ENCODE measurements at places on chromosomes 16 and 17.

DNA sequence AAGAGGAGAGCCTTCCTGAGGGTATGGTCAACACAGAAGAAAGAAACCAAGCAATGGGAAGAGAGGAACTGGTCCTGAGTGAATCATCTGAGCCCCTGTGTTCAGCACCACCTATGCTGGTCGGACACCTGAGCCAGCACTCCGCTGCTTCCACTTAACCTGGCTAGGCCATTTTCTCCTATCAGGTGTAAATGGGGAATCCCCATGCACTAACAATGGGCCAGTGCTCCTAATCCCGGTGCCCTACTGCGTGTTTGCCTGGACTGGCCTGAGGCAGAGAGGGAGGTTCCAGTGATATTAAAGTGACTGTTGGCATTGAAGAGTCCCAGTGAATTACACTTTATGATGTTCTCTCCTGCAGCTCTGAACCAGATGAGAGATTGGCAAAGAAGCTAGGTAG, 34.4 kb upstream of the XYLT2 start:
- no peak for DNase-seq

- DNase-seq: no peak
Observed at GRCh38 chr17:2457913-2458312, 53.8 kb downstream of the METTL16 start.

- DNase-seq: no peak
Observed at GRCh38 chr17:48021934-48022333, 15.7 kb downstream of the COPZ2 start.

DNA sequence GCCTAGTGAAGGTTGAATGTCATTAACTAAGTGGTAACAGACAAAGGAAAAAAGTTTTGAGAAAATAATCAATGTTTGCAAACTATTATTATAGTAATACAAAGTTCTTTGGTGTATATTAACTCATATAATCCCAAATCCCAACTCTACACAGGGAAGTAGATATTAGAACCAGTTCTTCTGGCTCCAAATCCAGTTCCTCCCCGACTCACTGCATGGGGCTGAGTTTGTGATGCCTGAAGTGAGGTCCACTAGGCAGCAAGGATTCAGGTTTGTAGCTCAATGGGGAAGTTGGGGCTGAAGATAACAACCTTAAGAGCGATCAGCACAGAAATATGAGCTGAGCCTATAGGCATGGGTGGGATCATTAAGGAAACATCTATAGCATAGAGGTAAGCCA, 5.6 kb upstream of the SYNRG start:
- DNase-seq: no peak

GRCh38 chr16:2517954-2518605, 2.1 kb upstream of the AMDHD2 start:
- DNase-seq: no peak

DNA sequence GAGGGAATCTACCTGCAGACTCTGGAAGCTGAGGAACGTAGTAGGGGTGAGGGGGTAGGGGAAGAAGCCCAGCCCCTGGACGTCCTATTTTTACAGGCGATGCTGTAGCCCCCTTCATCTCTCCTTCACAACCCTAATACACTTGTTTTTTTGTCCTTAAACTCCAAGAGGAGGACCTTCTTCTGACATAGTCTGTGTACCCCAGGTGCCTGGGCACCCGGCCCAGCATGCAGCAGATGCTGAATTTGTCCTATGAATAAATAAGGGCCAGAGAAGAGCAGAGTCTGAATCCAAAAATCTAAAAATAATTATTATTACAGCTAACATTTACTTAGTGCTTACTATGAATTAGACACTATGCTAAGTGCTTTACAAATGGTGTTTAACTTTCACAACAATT, 5.1 kb downstream of the KIF18B start:
- no peak for DNase-seq

GRCh38 chr17:28240688-28241340, 78.2 kb upstream of the TMEM97 start:
- no peak for DNase-seq

GRCh38 chr17:63454915-63455314, 8.8 kb upstream of the CYB561 start:
- DNase-seq: no peak

- DNase-seq: no peak
Observed at GRCh38 chr16:56848029-56848936, 16.7 kb upstream of the SLC12A3 start.

GRCh38 chr17:17831208-17832031, 5.4 kb downstream of the SREBF1 start:
- DNase-seq: no peak

GRCh38 chr16:35565626-35566025, 2106.2 kb downstream of the TP53TG3F start:
- no peak for DNase-seq

DNA sequence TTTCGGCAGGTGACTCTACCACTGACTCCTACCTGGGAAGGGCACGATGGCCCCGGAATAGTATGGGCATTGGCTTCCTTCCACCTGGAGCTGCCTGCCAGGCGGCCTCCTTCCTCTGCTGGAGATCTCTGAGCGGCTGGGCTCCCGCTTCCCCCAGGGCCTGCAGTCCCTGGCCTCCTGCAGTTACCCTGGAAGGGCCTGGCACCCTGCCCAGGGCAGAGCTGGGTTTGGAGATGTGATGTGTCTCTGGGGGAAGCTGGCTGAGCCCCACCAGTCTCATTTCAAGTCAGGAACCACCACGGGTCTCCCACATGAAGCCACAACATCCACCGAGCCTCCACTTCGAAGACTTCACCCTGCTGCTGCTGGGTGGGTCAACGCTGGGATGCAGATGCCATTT, 97.9 kb downstream of the IRF8 start:
- DNase-seq: no peak

DNA sequence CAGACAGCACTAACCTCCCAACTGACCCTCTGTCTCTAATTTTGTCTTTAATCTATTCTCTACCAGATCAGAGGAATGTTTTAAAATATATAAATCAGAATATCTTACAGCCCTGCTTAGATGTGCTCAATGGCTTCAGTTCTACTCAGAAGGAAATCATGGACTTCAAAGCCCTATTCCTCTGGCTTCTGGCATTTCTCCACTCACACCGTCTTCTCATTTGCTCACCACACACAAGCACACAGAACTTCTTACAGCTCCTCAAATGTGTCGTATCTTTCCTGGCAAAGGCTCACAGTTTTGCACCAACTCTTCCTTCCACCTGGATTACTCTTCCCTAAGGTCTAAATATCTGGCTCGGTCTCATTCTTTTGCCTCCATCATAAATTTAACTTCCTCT, 71.6 kb upstream of the NUDT7 start:
- no peak for DNase-seq

GRCh38 chr17:68011199-68011665, 15.0 kb upstream of the C17orf58 start:
- peak; percentile 69 for DNase-seq

- no peak for DNase-seq
Observed at GRCh38 chr17:6712058-6712853, 913 bp downstream of the SLC13A5 start.

DNA sequence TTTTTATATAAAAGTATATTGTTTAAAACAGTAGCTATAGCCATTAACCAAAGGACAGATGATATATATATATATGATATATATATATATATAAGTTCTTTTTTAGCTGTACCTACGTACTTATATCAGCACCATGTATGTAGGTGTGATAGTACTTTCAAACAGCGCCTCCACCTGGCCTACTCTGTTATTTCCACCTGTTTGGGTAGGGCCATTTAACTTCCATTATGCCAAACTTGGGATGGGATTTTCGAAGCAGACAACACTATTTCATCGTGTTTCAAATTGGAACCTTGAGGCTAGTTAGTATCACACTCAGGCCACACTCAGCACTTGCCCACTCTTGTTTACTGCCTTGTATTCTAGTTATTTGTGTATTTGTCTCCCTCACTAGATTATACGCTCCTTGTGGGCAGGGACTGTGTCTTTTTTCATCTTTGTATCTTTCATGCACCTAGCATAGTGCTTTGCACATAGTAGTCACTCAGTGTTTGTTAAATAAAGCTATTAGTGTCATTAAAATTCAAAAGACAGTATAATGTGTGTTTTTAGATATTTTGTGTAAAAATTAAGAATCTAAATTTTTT, 11.8 kb upstream of the CLTC start:
- peak; percentile 37 for DNase-seq

DNA sequence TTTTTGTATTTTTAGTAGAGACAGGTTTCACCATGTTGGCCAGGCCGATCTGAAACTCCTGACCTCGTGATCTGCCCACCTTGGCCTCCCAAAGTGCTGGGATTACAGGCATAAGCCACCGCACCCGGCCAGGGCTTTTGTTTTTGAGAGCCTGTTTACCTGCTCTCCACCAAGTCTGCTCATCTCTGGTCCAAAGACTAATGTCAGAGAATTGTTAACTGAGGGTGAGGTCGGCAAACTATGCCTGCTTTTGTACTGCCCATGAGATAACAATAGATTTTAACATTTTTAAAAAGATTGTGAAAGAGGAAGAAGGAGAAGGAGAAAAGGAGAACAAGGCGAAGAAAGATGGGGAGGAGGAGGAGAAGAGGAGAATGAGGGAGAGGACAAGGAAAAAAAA, 26.0 kb downstream of the TMEM238L start:
- DNase-seq: no peak

GRCh38 chr16:12455287-12455798, 348.3 kb downstream of the CPPED1 start:
- DNase-seq: peak; percentile 58

DNA sequence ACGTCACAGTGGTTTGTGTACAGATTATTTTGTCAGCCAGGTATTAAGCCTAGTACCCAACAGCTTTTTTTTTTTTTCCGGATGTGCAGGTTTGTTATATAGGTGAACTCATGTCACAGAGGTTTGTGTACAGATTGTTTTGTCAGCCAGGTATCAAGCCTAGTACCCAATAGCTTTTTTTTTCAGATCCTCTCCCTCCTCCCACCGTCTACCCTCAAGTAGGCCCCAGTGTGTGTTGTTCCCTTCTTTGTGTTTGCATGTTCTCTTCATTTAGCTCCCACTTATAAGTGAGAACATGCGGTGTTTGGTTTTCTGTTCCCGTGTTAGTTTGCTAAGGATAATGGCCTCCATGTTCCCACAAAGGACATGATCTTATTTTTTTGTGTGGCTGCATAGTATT, 19.9 kb downstream of the RPTOR start:
- no peak for DNase-seq

GRCh38 chr17:2053380-2054261, 1.3 kb upstream of the HIC1 start:
- peak; percentile 81 for DNase-seq

GRCh38 chr16:27285676-27286196, 17.2 kb upstream of the NSMCE1 start:
- DNase-seq: peak; percentile 42

DNA sequence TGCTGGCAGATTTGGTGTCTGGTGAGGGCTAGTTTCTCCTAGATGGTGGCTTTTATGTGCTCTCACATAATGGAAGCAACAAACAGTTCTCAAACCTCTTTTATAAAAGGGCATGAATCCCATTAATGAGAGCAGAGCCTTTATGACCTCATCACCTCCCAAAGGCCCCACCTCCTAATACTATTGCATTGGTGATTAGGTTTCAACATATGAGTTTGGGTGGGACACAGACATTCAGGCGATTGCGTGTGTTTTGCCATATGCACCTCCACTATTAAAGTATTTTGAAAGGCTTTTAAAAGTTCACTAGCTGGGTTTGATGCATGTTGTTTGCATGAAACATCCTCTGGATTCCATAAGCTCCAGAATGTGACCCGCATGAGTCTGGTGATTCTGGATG, 24.4 kb upstream of the DNAJA2 start:
- DNase-seq: no peak

DNA sequence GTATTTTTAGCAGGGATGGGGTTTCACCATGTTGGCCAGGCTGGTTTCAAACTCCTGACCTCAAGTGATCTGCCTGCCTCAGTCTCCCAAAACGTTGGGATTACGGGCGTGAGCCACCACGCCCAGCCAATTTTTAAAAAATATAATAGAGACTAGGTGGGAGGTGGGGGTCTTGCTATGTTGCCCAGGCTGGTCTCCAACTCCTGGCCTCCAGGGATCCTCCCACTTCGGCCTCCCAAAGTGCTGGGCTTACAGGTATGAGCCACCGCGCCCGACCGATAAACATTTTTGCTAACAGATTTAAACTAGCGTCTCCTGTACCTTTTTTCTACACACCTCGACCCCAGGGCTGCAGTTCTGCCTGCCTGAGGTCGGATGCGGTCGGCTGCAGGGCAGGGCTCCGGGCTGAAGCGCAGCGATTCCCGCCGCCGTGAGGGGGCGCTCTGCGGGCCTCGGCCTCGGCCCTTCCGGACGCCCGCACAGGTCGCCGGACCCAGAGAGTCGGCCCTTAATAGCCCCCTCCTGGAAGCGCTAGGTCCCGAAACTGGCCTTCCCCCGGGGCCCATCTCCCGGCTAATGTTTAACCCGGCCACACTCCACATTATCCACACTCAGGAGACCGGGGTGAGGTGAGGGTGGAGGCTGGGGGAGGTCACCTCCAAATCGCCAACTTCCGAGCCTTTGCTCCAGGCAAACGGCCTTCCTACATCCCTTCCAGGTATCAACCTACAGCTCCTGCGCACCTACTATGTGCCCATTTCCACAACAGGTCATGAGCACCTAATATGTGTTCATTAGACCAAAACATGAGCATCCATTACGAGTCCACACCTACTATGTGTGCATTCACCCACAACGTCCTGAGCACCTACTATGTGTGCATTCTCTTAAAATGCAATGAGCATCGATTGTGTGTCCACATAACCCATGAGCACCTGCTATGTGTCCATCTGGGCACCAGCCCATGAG, 2.0 kb upstream of the GLIS2 start:
- DNase-seq: peak; percentile 66

DNA sequence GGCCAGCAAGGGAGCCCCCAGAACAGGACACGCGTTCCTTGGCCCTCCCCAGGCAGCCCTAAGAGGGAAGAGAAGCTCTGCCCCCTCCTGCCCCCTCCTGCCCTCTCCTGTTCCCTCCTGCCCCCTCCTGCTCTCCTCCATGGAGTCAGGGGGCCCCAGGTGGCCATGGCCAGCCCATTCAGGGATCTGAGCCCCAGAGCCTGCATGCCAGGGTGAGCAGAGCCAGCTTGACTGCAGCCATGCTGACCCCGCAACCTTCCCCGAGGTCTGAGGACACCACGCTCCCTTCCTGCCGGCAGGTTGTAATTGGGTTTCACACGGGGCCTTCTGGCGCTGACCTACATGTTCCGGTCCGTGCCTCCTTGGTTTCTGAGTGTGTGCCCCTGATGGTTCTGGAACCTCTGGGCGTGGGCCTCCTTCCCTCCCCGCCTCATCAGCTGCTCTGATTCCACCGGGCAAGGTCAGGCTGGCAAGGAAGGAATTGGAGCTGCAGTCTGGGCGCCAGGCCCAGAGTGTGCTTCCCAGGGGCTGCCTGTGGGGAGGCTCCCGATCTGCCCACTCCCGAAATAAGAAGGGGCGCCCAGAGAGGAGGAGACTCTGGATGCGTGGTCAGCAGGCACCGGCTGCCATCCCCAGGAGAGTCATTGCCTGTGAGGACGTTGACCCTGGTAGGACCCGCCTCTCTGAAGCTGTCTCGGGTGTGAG, 23.7 kb upstream of the NPTX1 start:
- DNase-seq: no peak

GRCh38 chr16:7340938-7341337, 8.3 kb downstream of the RBFOX1 start:
- no peak for DNase-seq
